ENCODE measurements at places on chromosomes 13 and 19. TPM values are rescaled to one million over a fixed set of nuclear protein-coding genes. Genes with fewer than 3 reads are reported as not detected.

GRCh38 chr19:39417463-39418181 is 5.2 kb downstream of the PLEKHG2 start:
- no peak for DNase-seq

Gene PLIN3
- 116 TPM for total RNA-seq

DNA sequence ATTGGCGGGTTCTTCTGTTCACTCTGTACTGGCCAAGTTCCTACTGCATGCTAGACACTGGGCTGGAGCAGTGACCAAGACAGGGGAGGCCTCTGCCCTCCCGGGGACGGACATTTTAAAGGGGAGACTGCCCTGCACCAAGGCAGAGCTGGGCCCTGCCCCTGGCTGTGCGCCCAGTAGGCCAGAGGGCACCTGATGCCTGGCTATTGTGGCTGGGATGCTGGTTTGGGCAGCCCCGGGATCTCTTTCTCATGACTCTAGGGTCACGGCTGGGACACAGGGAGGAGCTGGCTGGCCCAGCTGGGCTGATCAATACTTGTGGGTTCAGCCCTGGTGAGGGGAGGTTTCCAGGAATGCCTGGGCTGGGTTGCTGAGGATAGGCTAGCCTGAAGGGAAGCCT is 17.7 kb downstream of the LIPE start:
- DNase-seq: no peak

- no peak for DNase-seq
These were observed 97.2 kb downstream of the COL4A2 start for GRCh38 chr13:110404321-110404720.

Gene NLRP7
- not detected for total RNA-seq

- peak; percentile 43 for DNase-seq
These were observed 3.9 kb downstream of the COG3 start for GRCh38 chr13:45468635-45469034.

Gene BEST2
- not detected for total RNA-seq

DNA sequence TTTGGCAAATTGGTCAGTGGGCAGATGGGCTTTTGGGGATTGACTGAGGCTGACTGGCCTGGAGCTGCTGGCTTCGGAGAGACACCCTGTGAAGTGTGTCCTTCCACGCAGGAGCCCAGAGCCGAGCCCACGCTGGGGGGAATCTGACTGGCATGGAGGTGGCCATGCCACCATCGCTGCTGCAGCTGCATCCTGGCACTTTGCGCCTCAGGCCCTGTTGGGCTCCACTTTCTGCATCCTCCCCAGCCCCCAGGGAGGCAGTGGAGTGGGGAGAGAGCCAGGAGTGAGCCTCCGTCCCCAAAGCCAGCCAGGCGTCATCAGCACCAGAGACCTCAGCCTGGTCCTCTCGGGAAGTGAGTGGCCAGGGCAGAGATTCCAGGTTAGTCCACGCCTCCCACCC is 17.0 kb upstream of the NCCRP1 start:
- DNase-seq: no peak

Gene MUC16
- total RNA-seq: not detected

DNA sequence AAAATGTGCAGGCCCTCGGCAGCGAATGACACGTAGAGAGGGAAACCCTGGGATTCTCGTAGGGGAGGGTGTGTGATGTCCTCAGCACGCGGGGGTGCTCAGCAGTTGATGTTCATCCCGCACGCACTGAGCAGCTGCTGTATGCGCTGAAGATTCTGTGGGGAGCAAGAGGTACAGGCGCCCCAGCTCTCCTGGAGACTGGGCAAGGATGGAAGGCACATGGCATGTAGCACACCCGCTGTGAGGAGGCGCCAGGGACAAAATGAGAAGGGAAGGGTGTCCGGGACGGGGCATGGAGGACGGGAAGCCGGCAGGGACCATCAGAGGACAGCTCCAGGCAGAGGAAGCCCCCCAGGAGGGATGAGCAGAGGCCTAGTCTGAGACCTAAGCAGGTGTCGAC is 15.4 kb downstream of the ATP11A start:
- no peak for DNase-seq
